ENCODE measurements at places on chromosomes 2 and 18.
A peak's percentile ranks its signal among the peaks of the same experiment; 100 is the strongest.

- DNase-seq = no peak
Observed at GRCh38 chr2:54977149-54977548, 73.1 kb downstream of the RTN4 start.

- peak; percentile 76 for DNase-seq
Observed at GRCh38 chr18:62437235-62438017, 85.4 kb upstream of the ZCCHC2 start.

GRCh38 chr18:77552945-77553344 lies 303.3 kb downstream of the GALR1 start:
- DNase-seq = no peak

DNA sequence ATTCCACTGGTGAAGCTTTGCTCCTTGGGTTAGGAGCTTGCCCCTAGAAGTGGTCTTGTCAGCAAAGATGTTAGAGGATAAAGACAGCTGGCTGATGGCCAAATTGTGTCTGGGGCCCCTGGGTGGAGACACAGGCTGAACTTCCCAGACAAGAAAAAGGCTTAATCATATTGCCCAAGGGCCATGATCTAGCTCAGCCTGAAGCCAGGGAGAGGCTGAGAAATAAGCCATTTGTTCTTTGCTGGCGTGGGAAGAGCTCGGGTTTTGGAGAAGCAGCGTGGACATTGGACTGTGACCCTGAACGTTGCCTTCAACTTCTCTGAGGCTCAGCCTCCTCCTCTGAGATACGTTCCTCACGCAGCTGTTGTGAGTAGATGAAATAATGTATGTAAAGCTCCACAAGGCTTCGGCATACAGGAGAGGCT lies 153.0 kb downstream of the ZFP36L2 start:
- DNase-seq = no peak

- DNase-seq = peak; percentile 70
Observed at GRCh38 chr2:74391580-74392448, 11.7 kb upstream of the DCTN1 start.

DNA sequence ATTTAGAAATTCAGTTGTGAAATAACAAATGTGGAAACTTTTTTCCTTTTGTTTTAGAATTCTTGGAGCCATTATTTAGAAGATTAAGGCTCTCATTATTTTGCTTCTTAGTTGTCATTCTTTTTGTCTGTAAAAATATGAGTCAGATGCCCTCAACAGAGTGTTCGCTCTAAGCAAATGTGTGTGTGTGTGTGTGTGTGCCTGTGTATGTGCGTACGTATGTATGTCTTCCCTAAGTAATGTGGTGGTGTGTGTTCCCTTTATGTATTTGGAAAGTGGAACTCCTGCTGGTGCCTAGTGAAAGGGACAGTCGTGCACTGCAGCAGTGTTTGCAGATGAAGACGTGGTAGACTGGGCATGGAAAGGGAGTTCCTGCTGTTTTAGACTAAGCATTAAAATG lies 27.5 kb downstream of the ZNF407 start:
- no peak for DNase-seq

DNA sequence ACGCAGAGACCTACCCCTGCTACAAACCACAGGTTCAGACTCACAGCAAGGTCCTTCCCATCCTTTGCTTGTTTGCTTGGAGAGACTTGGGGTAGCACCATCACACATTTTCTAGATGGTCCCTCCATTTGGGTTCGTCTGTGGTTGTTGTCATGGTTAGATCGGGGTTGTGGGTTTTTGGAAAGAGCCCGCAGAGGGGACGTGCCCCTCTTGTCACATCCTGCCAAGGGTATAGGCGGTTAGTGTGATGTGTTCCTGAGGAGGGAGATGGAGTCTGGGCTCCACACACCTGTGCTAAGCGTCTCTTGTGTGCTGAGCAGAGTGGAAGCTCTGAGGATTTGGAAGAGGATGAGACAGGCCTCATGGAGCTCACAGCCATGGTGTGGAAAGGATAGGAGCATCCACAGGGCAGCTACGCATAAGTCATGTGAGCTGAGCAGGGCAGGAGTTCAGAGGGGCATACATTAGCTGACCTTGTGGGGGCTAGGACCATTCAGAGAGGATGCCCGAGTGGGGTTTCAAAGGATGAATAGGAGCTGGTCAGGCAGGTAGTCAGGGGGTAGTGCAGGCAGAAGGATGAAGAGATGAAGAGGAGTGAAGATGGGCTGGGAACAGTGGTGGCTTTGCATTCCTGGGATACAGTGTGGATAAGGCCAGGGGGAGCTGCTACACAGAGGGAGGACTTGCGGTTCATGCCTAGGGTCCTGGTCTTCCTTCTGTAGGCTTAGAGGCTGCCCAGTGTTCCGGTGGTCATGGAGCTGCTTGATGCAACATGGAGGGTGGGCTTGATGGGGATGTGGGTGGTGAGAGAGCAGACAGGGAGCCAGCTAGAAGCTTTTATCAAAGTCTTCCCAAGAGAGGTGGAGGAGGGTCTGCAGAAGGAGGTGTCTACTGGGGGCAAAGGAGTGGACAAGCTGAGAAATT lies 62.9 kb downstream of the ACKR3 start:
- no peak for DNase-seq

DNA sequence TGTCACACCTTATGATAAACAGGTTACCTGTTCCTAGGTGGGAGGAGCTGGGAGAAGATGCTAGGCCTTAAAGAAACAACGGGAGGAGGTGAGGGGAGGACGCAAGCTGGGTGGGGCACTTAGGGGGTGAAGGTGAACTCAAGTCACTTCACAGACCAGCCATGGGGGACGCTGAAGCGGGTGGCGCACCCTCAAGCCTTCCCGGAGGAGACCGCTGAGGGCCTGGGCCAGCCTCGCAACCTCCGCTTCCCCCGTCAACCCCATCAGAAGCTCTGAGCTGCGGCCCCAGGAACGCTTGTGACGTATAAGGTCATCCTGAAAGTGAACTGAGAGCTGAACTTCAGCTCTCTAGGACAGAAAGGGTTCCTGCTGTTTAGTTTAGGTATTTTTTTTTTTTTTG lies 133.5 kb downstream of the MBP start:
- no peak for DNase-seq

DNA sequence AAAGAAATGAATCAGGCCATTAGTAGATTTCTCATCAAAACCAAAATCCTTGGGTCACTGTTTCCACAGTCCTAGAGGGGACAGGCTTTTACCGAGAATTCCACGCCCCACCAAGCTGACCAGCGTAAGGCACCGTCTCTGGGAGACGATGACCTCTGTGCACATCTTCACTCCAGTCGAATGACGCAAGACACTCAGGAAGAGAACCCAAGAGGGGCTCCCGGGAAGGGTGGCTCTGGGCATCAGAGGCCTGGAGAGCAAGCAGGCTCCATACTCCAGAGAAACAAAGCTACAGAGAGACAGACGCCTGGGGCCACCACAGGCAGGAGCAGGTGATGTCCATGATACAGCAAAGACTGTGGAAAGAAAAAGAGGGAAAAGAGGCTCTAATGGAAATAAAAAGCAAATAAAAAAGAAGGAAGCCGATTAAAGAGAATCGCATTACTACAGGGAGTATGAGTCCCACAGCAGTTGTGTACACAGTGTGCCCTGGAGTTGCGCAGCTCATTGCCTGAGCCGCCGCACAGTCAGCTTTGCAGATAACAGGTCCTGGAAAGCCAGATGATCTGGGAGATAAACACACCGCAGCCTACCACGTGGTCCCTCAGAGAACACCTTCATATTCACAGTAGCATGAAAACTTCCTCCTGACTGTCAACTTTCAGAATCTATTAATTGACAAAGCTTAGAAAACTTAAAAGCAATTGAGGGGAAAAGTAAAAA lies 572.7 kb upstream of the SALL3 start:
- DNase-seq = no peak

GRCh38 chr2:128625963-128626759 lies 307.5 kb upstream of the HS6ST1 start:
- no peak for DNase-seq

- no peak for DNase-seq
Observed at GRCh38 chr2:203442463-203442862, 92.6 kb downstream of the RAPH1 start.

DNA sequence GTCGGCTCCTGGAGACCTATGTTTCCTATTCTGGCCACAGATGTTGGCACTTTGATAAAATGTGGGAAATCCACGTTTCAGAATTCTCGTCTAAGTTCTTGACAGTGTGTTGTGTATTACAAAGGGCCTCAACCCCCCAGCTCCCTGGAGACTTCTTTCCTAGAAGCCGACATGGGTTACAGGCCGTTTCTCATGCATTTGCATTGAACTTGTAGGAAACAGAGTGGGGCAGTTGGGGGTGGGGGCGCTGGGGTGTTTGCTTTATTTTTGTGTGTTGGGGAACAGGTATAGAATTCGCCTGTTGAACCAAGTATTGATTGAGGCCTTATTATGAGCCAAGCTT lies 104.0 kb downstream of the CABLES1 start:
- no peak for DNase-seq

DNA sequence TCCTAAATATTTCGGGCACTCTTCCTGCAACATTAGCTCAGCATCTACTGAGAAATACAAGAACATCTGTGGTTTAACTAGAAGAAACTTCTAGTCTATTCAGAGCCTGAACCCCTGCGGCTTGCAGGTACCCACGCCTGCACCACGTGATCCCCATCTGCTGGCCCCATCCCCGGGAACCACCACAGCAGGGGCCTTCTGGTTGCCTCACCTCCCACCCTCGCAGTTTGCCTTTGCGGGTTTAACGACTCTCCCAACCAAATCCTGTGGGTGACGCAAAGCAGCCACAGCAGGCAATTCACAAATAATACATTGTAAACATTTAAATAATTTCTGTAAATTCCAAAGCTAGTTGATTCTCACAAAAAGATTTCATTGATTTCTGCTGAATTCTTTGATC lies 90.2 kb upstream of the TMEM18 start:
- no peak for DNase-seq

- no peak for DNase-seq
Observed at GRCh38 chr2:85917887-85918795, 29.4 kb upstream of the ST3GAL5 start.

GRCh38 chr2:63617366-63617765 lies 28.6 kb downstream of the MDH1 start:
- no peak for DNase-seq

DNA sequence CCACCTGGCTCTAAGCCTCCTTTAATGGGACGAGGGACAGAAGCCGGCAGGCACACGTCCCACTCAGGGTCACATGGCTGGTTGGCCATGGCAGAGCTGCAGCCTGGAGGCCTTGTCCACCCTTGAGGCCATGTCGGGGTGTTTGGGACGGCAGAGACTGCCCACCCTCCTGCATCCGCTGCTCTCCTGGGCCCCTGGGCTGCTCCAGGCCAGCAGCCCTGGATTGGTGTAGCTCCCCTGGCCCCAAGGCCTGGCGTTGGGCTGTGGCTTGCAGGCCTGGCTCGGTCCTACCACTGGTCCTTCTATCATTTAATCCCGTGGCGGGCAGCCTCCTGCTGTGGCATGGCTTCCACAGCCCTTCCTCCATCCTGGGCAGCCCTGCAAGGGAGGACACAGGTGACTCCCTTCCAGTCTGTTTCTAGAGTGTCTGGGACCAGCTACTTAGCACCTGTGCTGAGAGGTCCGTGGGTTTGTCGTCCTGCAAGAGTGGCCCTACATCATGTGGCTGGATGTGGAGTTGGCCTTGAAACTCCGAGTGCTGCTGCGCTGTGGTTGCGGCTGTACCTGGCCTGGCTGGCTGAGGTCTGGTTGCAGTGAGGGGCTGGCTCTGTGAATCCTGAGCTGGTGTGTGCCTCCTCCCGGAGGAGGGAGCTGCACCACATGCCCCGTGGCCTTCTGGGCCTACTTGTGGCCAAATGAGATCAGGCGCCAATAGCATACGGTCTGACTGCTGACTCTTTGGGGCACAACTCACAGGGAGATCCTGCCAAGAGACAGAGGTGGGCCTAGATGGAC lies 67.3 kb downstream of the SH3RF3 start:
- DNase-seq = no peak

GRCh38 chr18:71760541-71760940 lies 783.6 kb downstream of the CBLN2 start:
- DNase-seq = no peak

GRCh38 chr2:220394433-220394832 lies 767.0 kb downstream of the SLC4A3 start:
- peak; percentile 60 for DNase-seq

DNA sequence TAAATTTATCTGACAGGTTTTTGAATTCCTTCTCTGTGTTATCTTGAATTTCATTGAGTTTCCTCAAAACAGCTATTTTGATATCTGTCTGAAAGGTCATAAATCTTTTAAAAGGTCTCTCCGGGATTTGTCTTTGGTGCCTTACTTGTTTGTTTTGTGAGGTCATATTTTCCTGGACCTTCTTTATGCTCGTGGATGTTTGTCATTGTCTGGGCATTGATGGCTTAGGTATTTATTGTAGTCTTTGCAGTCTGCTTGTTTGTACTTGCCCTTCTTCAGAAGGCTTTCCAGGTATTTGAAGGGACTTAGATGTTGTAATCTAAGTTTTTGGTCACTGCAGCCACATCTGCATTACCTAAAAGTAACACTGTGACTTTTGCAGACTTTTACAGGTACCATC lies 355.2 kb downstream of the PARD3B start:
- no peak for DNase-seq

DNA sequence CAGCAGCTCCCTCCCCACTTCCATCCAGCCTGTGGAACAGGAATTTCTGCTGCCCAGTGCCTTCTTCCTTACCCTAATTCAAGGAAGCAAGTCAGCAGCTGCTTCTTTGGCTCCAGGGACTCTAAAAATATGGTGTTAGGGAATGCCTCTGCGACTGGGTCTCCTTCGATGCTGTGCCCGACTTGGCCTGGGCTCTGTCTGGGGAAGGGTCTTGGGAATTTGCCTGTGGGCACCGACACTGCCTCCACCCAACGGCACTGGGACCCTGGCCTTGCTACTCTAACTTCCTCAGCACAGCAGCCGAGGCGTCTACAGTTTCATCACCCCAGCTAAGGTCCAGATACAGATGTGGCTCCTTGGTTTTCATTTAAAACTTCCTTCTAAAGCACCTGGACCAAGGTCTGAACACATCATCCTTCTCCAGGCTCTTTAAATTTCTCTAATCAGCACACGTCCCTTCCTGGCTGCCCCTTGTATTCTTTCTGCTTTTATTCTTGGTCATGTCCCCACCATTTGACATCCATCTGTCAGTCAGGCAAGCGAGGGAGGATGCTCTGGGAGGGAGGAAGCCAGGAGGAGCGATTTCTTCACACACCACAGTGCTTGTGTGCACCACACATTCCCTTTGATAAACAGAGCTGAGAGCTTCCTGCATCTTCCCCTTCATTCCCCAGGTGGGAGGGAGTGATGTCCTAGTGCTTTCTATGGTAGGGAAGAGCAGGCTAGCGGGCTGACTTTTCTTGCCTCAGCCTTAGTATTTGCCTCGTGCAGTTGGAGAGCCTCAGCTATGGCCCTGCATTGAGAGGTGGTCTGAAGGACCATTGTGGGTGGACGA lies 6.8 kb downstream of the LBH start:
- DNase-seq = no peak

DNA sequence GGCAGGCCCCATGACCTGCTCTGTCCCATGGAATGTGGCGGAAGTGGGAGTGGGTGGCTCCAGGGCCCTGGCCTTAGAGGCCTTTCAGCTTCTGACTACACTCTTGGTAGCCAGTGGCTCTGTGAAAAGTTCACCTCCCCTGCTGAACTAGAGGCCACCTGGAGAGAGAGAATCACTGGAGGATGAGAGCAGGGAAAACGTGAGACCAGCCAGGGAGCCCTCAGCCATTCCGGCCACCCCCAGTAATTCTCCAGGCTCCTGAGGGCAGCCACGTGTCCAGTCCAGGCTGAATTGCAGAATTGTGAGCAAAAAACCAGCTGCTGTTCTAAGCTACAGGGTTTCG lies 10.5 kb downstream of the COLEC12 start:
- DNase-seq = no peak

Measured in retinal pigment epithelial cell (primary cell).